ENCODE measurements at places on chromosomes 6 and 20. TPM values are rescaled to one million over a fixed set of nuclear protein-coding genes. Genes with fewer than 3 reads are reported as not detected.

OR2B2 gene
- not detected for total RNA-seq

MEI4 gene
- not detected for total RNA-seq

MACROD2 gene
- total RNA-seq: 0.49 TPM

LINC00237 gene
- total RNA-seq: not detected

RGS19 gene
- total RNA-seq: 21.3 TPM

LPA gene
- total RNA-seq: not detected

HLA-DQA1 gene
- not detected for total RNA-seq

MOG gene
- total RNA-seq: not detected

AGER gene
- 3.4 TPM for total RNA-seq

MAP7 gene
- 2.8 TPM for total RNA-seq

CRIP3 gene
- total RNA-seq: not detected

IMPG1 gene
- total RNA-seq: not detected

GINS1 gene
- total RNA-seq: 22.7 TPM

CRISP2 gene
- under 0.01 TPM for total RNA-seq

RXRB gene
- 24.0 TPM for total RNA-seq

LTB gene
- 2.0 TPM for total RNA-seq

KCNK15 gene
- 1.8 TPM for total RNA-seq

BANF2 gene
- total RNA-seq: not detected

GATA5 gene
- total RNA-seq: not detected

INSM1 gene
- total RNA-seq: not detected

HS3ST5 gene
- total RNA-seq: not detected

SEMG1 gene
- not detected for total RNA-seq

HLA-DMB gene
- total RNA-seq: 0.65 TPM

RFX6 gene
- total RNA-seq: not detected

BMP5 gene
- total RNA-seq: 0.16 TPM

TMX4 gene
- total RNA-seq: 14.7 TPM

SLC23A2 gene
- 12.9 TPM for total RNA-seq

FNDC1 gene
- total RNA-seq: 0.38 TPM

VWA7 gene
- total RNA-seq: 0.81 TPM

TJAP1 gene
- total RNA-seq: 15.3 TPM

LY6G6D gene
- not detected for total RNA-seq

KCNK16 gene
- not detected for total RNA-seq

SNRPB gene
- 796 TPM for total RNA-seq

MROH8 gene
- 0.33 TPM for total RNA-seq

OR2J3 gene
- total RNA-seq: not detected

PRPH2 gene
- total RNA-seq: 0.33 TPM

SYCP2L gene
- total RNA-seq: 0.38 TPM

PROKR2 gene
- not detected for total RNA-seq

DEFB132 gene
- not detected for total RNA-seq

RIPOR2 gene
- 0.76 TPM for total RNA-seq

GHRH gene
- total RNA-seq: not detected

EHMT2 gene
- 50.0 TPM for total RNA-seq

DLGAP4 gene
- total RNA-seq: 82.0 TPM

HLA-DOA gene
- under 0.01 TPM for total RNA-seq

RPP21 gene
- 108 TPM for total RNA-seq

CALHM4 gene
- not detected for total RNA-seq

GPLD1 gene
- total RNA-seq: 0.81 TPM

TNFRSF6B gene
- total RNA-seq: 127 TPM

All from mesangial cell (primary cell).